Activated CD4-positive, alpha-beta T cell treated with anti-CD3 and anti-CD28 coated beads, Interleukin-2, amount 10 ng/mL, durations not matched to agents 24 days and 14 days (primary cell): ENCODE measurements at places on chromosomes 1 and 21. TPM values are rescaled to one million over a fixed set of nuclear protein-coding genes. Genes with fewer than 3 reads are reported as not detected.

DNA sequence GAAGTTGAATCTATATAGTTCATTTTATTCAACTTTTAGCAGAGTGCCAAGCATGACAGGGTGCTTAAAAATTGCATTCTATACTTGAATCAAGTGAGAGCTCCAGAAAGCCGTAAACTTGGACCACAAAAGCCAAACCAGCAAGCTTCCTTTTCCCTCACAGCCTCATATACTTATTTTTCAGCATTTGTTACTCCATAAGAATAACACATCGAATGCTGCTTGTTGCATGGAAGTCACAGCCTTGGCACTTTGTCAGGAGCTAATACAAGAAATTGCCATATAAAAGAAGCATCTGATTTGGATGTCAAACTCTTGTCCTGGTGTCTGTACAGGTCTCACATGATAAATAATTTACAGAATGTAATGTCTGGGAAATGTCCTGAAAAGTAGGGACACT lies 87.4 kb downstream of the PLXNA2 start:
- DNase-seq, result no peak

DNA sequence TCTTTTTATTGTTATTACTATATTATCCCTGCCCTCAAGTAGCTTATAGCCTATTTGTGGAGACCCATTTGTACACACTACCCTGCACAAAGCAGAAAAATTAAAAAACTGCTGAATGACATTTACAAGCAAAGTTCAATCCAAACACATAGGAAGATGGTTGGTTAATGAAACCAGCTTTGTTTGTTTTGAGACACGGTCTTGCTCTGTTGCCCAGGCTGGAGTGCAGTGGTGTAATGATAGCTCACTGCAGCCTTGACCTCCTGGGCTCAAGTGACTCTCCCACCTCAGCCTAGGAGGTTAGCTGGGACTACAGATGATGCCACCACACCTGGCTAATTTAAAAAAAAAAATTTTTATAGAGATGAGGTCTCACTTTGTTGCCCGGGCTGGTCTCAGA lies 31.6 kb downstream of the TGFB2 start:
- DNase-seq, result no peak

DNA sequence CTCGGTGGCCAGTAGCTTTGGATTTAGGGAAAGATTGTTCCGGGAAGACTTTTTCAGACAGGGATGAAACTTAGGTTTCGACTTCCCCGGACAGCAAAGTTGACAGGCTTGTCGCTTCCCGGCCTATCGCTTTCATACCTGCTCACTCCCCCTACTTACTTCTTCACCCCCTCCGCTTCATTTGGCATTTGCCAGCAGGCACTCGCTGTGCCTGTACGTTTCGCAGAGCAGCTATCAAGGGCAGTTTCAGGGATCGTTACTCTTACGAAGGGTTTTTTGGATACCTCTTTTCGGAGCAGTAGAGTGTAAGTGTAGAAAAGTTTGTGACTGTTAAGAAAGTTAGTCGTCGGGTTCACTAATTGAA lies 393 bp downstream of the BLZF1 start:
- DNase-seq, result peak; percentile 82

The CASP9 gene
- total RNA-seq, result 15.7 and 17.3 TPM in 2 replicates

DNA sequence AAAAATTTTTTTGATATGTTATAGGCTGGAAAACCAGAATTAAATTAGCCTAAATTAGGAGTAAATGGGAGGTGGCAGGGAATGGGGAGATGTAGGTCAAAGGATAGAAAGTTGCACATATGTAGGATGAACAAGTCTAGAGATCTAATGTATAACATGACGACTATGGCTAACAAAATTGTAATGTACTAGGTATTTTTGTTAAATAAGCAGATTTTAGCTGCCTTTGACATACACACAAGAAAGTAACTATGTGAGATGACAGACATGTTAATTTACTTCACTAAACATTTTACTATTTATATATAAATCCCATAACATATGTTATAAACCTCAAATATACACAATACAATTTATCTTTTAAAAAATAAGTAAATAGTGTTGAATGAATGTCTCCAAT lies 30.2 kb upstream of the GLIS1 start:
- no peak for DNase-seq

DNA sequence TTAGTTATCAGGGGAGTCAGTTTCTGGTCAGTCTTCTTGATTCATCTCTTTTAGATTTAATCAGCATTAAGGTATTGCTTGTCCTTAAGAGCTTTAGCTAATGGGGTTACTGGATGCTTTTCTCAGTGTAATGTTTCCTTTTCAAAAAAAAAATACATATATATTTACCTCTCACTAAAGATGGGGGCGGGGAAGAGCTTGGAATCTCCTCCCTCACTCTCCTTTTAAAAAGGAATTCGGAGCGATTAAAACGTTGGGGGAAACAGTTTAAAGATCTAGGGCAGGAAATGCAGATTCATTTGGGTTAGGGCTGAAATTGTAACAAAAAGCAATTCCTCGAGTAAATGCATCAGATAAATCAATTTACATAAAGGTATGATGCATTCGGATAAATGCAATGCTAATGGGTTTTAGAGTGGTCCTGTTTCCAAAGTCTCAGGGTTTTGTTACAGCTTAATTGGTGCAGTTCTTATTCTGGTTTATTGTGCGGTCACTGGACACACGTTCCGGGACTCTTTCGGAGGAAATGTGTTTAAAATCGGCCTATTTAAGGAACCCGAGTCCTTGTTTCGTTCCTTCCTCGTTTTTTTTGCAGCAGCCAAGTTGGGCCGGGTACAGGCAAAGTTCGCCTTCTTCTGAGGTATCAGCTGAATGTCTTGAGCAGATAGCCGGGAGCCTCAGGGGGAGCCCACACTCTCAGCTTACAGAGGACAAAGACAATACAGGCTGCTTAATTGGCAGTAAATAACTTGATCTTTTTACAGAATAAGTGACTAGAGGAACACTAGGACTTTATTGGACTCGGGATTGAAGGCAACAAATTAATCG lies 1.6 kb downstream of the LMO4 start:
- peak; percentile 75 for DNase-seq

- DNase-seq, result no peak
Measured at GRCh38 chr1:153344718-153345025, 4.0 kb downstream of the PGLYRP4 start.

GRCh38 chr1:76713535-76713934 lies 153.7 kb upstream of the ST6GALNAC5 start:
- DNase-seq, result no peak

The POFUT2 gene
- total RNA-seq, result 15.5 and 17.9 TPM in 2 replicates

The ATG4C gene
- 8.9 and 10.2 TPM in 2 replicates for total RNA-seq

The ZMYM1 gene
- total RNA-seq, result 2.8 and 5.7 TPM in 2 replicates

- peak; percentile 94 for DNase-seq
Measured at GRCh38 chr1:151534662-151535278, 5.3 kb upstream of the TUFT1 start.

DNA sequence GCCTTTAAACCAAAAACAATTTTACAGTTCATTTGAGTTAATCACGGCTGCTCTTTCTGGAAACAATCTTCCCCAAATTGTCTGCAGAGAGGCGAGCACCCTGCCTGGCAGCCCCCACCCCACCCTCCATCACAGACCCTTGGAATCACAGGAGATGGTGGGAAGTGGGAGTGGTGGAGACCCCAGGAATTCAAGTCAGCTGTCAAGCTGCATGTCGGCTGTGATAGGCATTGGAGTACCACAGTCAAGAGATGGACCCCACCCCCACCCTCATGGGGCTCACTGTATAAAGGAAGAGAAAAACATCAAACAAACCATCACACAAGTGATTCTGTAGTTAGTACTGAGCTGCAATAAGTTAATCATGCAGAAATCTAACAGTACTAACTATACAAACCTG lies 360.4 kb downstream of the MATN1 start:
- no peak for DNase-seq

The SFN gene
- total RNA-seq, result 0.24 and 0.47 TPM in 2 replicates

The IL20 gene
- not detected in 2 replicates for total RNA-seq

- DNase-seq, result no peak
Measured at GRCh38 chr1:227268943-227269342, 49.3 kb downstream of the CDC42BPA start.

DNA sequence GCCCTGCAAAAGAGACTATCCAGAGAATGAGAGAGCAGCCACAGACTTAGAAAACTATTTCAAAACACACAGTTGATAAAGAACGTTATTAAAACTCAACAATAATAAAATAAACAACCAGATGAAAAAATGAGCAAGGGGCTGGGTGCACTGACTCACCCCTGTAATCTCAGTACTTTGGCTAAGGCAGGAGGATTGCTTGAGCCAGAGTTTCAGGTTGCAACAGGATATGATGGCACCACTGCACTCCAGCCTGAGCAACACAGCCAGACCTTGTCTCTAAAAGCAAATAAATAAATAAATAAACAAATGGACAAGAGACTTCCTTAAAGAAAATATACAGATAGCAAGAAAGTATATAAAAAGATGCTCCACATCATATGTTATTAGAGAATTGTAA lies 144.6 kb downstream of the LRRIQ3 start:
- DNase-seq, result no peak

DNA sequence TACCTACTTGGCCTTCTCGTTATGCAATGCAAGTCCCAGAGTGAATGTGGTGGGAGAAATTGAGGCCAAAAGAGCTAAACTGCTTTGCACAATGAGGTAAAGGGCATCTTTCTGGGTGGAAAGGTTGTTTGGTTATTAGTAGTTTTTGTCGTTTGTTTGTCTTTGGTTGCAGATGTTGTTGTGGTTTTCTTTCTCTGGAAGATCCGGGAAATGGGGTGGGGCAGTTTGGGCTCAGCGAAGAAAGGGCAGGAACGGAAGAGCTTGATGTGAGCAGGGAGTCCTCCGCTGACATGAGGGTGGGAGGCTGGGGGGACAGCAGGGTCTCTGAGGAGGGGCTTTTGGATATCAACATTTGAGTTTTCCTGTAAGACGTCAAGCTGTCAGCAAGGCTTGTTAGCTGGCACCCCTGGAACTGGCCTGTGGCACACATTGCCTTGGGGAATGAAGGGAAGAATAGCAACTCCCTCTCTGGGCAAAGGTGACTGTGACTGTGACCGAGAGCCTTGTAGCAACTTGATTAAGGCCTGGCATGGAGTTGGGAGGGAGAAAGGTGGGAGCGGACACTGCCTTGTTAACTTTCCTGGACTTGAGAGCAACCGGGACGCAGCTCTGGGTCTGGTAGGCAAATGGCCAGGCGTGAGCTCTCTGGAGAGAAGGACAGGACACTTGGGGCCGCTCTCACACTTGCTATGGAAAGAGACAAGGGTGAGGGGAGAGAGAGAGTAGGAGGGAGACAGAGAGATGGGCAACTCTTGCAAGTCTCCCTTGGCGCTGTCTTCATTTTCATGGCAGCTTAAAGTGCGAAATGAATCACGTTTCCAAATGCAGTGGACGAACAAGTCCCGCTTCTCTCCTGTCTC lies 15.4 kb upstream of the OPRD1 start:
- no peak for DNase-seq

DNA sequence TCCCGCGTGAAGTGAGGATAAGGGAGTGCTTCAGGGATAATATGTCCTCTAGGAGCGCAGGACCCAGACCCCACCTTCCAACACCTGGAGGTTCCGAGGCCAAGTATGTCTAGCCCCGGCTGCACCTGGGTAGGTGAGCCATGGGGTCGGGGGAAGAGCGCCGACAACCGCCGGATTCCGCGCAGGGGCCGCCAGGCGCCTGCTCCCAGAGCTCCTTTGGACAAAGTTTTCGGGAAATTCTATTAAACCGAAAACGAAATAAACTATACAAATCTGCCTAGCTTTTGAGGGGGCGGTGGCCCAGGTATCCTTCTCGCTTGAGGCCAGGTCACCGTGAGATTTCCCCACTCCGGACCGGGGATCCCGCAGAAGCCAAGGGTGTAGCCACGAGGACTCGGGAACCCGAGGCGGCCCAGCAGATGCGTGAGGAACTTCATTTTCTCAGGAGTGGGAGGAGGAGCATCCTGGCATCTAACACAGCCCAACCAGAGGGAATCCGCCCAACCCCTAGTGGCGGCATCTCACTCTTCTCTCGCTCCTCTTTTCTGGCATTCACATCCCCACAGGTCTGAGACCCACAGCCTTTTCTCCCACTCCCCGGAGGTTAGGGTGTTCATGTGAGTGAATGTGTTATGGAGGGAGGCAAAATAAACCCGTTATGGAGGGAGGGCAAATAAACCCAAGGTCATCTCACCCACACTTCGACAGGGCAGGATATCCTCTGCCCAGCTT lies 2.3 kb upstream of the DMRTA2 start:
- no peak for DNase-seq

DNA sequence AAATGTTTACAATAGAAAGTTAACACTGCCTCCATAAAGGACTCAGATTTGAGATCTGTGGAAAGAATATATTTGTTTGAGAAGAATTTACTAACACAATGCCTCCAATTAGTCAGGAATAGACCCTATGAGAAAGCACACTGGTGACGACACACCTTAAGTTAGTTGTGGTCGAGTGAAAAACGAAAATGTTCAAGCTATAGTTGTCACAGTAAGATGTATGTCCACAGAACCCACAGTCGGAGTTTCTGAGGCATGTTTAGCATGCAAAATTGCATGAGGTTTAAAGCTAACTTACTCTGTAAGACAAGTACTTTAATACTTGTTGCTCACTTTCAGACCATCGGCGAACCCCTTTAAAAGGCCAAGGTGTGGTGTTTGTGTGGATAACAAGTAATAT lies 69.9 kb upstream of the SIPA1L2 start:
- no peak for DNase-seq

GRCh38 chr1:36805979-36806640 lies 228.2 kb downstream of the GRIK3 start:
- no peak for DNase-seq

DNA sequence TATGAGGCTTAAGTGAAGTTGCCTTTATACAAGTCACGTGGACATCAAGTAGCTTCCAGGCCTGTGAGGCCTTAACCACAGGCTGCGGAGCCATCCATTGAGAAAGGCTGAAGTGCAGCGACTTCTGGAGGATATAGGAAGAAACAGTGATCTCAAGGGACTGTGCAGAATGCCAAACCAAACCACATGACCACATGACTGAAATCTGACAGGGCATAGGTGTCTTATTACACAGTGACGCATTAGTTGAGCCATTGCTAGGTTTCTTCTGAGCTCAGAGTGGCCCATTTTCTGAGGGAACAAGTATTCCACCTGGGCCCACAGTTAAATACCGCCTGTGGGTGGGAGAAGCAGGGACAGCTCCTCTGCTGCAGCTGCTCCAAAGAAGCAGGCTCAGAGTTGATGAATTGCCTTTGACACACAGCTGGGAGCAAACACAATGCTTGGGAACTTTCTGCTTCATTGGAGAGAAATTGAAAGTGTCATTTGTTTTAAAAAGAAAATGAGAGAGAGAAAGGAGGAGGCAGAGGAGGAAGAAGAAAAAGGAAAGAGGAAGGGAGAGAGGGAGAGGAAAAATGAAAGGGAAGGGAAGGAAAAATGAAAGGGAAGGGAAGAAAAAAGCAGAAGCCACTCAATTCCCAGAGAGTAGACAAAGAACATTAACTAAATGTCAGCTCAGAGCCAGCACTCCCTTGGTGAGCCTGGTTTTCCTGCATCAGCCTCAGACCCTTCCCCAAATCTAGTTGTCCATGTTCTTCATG lies 94.4 kb downstream of the COLGALT2 start:
- no peak for DNase-seq

The VSIG8 gene
- not detected in 2 replicates for total RNA-seq

DNA sequence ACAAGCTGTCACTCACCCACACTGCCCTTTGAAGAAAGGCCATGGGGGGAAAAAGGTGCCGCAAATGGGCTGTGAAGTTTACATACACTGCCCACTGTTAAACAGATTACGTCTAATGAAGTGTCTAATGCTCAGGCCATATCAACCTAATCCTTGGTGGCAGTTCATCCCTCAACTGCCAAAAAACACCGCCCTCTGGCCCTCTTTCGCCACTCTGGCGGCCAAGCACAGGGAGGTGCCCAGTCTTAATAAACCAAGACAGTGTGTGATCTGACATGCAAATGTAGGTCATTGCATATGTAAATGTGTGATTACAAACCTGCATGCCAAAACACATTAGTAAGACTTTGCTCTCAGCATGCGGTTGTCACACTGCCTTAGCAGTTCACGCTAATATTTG lies 89.5 kb downstream of the NEK7 start:
- no peak for DNase-seq
